ENCODE measurements at places on chromosomes 1 and 21.
A peak's percentile ranks its signal among the peaks of the same experiment; 100 is the strongest.

- peak; percentile 14 for DNase-seq
These were observed 45.3 kb upstream of the CTBS start for GRCh38 chr1:84619383-84620102.

DNA sequence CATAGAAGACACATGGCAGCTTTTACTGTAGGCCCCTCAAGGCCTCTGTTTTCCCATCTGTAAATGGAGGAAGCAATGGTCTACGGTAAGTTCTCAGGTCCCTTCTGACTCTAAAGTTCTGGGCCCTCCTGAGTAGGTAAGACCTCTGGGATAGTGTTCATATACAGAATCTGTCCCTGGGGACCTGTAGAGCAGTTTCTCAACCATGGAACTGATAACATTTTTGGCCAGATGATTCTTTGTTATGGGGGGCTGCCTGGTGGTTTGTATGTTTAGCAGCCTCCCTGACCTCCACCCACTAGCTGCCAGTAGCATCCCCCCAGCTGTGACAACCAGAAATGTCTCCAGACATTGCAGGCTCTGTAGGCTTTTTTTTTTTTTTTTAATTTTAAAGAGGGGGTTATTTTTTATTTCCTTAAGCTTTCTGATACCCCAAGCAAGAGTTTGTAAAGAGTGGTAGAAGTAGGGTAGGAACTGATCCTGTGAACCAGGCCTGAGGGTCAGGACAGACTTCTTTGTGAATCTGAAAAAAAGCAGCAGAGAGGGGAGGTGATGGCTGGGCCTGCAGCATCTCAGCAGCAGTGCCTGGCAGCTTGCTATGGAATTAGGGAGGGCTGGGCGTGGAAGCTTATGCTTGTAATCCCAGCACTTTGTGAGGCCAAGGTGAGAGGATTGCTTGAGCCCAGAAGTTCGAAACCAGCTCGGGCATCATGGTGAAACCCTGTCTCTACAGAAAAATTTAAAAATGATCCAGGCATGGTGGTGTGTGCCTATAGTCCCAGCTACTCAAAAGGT, 20.2 kb upstream of the TCEA3 start:
- DNase-seq, result no peak

GRCh38 chr1:172411791-172412338, 8.6 kb upstream of the C1orf105 start:
- DNase-seq, result no peak

DNA sequence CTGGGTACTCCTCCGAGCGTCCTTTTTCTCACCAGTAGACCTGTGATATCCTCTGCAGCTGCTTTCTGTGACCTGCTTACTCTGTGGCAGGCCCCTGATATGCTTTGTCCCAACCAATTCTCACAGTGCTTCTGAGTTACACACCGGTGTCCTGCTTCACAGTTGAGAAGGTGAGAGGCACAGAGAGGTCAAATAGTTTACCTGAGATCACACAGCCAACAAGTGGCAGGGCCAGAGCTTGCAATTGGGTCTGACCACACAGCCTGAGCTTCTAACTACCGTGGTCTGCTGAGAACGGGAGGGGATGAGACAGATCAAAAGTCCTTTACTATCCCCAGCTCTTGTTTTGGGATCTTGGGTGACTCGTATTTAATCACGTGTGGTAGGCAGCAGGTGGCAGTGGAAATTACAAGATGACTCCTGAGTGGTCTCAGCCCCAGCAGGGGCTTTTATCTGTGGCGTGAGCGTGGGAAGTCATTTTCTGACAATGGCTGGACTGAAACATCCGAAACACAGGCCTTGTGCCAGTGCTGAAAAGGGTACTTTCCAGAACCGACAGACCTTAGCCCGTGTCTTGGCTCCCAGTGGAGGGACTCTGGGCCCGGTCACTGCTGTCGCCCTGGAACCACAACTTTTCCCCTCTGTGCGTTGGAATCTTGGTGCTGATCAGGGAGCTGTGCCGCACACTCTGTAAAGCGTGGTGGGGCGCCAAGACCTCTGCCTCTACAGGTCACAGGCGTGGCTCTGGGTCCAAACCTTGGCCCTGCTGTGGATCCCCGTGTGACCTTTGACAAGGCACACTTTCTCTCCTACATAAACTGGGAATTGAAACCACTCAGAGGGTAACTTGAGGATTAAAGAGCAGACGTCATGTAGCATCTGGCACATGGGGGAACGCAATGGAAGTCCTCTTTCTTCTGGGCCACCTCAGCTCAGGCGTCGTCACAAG, 11.9 kb downstream of the THEMIS2 start:
- DNase-seq, result no peak

DNA sequence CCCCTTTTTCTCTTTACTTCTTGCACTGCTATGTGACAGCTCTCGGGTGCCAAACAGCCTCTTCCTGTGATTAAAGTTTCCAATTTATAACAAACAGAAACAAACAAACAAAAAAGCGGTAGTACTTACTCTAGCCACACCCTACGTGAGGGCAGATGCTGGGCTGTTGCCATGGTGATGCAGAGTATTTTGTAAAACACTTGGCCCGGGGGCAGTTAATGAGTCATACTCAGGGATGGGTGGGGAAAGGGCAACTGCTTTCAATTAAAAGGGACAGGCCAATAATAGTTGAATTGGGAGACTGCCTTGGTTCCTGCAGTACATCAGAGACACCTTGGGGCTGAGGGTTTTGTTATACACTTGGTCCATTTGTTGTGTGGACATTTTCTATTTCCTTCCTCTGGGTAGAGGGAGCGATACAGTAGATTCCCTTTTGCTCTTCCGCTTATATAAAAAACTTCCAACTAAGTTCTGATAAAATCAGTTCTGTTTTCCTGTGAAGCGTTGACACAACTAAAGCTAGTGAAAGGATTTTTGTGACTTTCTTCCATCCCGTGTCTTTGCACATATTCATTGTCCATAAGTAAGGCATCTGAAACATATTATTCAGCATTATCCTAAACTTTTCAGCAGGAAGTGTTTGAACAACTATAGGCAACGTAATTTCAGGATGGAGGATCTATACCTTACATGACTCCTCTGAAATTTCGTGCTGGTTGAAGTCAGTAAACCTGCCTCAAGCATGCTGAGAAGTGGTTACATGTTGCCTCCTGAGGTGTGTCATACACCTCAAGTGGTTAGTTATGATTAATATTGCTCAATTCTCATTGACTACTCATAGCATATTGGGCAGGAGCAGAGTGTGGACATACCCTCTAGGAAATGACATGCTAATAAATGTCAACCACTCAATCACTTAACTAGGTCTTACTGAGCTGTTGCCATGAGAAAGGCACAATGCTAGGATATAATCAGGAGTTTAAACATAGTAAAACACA, 36.7 kb upstream of the THEM4 start:
- peak; percentile 100 for DNase-seq

- peak; percentile 75 for DNase-seq
These were observed 7.3 kb downstream of the F11R start for GRCh38 chr1:161013488-161014230.

DNA sequence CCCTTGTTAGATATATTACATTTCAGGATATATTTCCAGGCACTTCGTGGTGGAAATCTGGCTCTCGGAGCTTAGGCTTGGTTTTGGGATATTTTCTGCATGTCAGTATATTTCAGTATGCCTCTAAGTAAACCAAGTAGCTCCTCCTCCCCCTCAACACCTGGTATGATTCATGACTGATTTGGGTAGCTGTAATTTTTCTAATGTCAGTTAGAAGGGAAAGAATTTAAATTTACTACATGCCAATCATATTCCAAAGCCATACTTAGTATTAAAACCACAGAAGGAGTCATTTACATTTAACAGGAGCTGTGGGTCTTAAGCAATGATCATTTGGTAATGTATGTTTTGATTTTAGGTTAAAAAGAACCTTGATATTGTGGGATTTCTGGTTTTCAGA, 40.6 kb downstream of the ST6GALNAC3 start:
- DNase-seq, result no peak

GRCh38 chr1:5793516-5793915, 198.7 kb downstream of the NPHP4 start:
- DNase-seq, result no peak

GRCh38 chr1:229844675-229845074, 218.6 kb downstream of the URB2 start:
- no peak for DNase-seq

GRCh38 chr21:44558695-44559094, at the start of gene KRTAP10-3:
Gene KRTAP10-3, minus strand, starts transcription at chr21:44558795. Its CDS starts 80 bp downstream, at chr21:44558715.
- no peak for DNase-seq

GRCh38 chr1:119550381-119550780, 43.4 kb downstream of the HSD3B1 start:
- DNase-seq, result no peak

- DNase-seq, result no peak
These were observed 3.1 kb downstream of the LAMB3 start for GRCh38 chr1:209648931-209649776.
